Activated effector memory CD4-positive, alpha-beta T cell treated with Interleukin-2 at 50 U/mL for 16 hours (primary cell): ENCODE measurements at places on chromosomes 11 and 22.

- DNase-seq, result no peak
Measured at GRCh38 chr11:43123443-43123842, 188.4 kb upstream of the API5 start.

DNA sequence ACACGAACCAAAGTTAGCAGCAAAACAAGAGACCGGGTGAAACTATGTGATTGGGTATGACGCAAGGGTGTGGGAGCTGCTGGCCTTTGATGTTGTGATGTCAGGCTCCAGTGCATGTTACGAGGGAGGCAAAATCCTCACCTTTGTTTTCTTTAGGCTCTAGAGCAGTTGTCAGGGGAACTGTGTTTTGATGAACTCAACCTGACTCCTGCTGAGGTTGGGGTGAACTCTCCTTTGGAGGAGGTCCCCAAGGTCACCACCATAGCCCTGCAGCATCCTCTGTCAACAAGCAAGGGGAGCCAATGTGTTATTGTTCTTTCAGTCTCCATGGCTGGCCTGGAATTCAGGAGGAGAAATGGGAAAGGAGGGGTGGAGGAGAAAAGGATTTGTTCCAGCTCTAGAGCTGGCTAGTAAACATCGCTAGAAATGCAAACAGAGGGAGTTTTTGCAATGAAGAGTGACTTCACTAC is 33.8 kb downstream of the RASSF10 start:
- DNase-seq, result no peak

- DNase-seq, result no peak
Measured at GRCh38 chr22:46934172-46934745, 171.8 kb downstream of the TBC1D22A start.

- DNase-seq, result no peak
Measured at GRCh38 chr11:73475549-73476095, 99.4 kb downstream of the RELT start.

- DNase-seq, result no peak
Measured at GRCh38 chr11:114097832-114098231, 38.3 kb downstream of the ZBTB16 start.

- DNase-seq, result no peak
Measured at GRCh38 chr11:41459465-41460401, at the start of gene LRRC4C. Gene LRRC4C, minus strand, starts transcription at chr11:41459652.

- no peak for DNase-seq
Measured at GRCh38 chr22:21942407-21943343, 10.0 kb downstream of the PPM1F start.

- no peak for DNase-seq
Measured at GRCh38 chr11:73117071-73117470, 25.0 kb downstream of the FCHSD2 start.

DNA sequence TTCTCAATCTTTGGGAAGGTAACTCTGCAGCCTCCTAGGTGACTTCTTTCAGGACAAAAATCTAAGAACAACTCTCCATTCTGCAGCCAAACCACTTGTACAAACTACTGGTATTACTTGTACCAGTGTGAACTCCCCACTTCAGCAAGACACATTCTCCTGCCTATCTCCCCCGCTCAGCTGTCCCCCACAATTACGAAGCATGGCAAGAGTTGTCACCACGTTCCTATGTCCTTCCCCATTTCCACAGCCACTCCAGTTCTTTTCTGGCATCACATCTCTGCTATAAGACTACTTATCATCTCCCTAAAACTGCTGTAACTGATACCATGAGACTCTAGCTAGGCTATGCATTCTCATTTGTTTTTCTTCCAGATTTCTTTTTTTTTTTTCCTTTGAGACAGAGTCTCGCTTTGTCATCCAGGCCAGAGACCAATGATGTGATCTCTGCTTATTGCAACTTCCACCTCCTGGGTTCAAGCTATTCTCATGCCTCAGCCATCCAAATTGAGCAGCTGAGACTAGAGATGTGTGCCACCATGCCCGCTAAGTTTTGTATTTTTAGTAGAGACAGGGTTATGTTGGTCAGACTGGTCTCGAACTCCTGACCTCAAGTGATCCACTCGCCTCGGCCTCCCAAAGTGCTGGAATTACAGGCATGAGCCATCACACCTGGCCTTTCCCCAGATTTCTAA is 71.9 kb upstream of the CDON start:
- no peak for DNase-seq

DNA sequence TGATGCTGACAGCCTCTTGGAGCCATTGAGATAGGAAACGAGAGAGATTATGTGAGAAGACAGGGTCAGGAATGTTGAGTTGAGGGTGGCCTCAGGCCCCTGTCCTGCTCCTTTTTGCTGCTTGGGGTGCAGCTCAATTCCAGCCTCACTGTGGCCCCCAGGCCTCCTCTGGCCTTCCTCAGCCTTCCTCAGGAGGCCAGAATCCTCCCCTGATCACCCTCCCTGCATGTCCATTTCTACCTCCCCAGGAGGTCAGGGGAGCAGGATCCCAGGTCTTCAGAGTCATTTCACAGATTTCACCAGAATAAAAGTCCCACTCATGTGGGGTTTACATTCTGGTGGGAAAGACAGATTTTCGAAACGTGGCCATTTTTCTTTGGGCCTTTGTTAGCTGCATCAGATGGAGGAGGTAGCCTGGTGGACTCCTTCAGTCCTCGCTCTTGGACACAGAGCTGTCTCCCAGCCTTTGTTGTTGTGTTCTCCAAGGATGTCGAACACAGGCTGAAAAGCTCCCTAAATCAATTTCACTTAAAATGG is 2.2 kb upstream of the KCNQ1OT1 start:
- no peak for DNase-seq

- DNase-seq, result peak; percentile 7
Measured at GRCh38 chr22:23402275-23403151, 177.6 kb downstream of the IGLL1 start.

DNA sequence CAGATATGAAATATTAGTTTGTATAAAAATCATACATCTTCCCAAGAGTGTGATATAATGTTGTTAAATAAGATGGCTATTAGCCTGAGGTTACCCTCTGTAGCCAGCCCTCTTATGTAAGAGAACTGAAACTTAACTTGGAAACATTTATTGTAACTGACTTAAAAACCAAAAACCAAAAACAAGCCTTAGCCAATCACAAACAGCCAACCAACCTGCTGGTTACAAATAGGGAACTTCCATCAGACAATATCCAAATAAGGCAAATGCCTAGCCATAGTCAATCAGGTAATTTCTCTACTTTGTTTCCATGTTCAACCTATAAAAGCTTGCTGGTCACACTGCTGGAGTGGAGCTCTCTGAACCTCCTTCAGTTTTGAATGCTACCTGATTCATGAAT is 14.1 kb downstream of the KBTBD3 start:
- no peak for DNase-seq
